ENCODE measurements at places on chromosomes 3 and 15.
A peak's percentile ranks its signal among the peaks of the same experiment; 100 is the strongest.

DNA sequence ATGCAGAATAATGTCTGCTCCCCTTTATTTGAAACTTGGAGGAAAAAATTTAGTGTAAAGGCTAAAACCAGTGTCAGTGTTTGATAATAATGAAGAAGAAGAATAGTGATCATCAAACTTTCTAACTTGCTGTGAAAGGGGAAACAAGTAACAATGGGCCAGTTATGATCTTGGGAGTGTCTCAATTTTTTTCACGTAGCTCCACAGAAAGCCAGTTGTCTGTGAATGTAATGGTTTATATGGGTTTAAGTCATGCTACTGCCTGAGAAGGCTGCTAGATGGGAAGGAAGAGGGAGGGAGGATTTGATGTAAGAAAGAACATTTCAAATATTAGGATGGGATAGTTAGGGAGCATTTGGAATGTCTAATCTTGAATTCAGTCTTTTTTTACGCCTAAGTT, 21.1 kb upstream of the SSR3 start:
- no peak for DNase-seq

- no peak for DNase-seq
These were observed 68.9 kb upstream of the NR2F2 start for GRCh38 chr15:96261575-96262034.

GRCh38 chr3:189307963-189308362, 136.2 kb downstream of the TPRG1 start:
- DNase-seq, result no peak

- DNase-seq, result no peak
These were observed 167.3 kb upstream of the NANOGP8 start for GRCh38 chr15:35252351-35252865.

- DNase-seq, result no peak
These were observed 361.5 kb upstream of the KCNH8 start for GRCh38 chr3:18786650-18787323.

DNA sequence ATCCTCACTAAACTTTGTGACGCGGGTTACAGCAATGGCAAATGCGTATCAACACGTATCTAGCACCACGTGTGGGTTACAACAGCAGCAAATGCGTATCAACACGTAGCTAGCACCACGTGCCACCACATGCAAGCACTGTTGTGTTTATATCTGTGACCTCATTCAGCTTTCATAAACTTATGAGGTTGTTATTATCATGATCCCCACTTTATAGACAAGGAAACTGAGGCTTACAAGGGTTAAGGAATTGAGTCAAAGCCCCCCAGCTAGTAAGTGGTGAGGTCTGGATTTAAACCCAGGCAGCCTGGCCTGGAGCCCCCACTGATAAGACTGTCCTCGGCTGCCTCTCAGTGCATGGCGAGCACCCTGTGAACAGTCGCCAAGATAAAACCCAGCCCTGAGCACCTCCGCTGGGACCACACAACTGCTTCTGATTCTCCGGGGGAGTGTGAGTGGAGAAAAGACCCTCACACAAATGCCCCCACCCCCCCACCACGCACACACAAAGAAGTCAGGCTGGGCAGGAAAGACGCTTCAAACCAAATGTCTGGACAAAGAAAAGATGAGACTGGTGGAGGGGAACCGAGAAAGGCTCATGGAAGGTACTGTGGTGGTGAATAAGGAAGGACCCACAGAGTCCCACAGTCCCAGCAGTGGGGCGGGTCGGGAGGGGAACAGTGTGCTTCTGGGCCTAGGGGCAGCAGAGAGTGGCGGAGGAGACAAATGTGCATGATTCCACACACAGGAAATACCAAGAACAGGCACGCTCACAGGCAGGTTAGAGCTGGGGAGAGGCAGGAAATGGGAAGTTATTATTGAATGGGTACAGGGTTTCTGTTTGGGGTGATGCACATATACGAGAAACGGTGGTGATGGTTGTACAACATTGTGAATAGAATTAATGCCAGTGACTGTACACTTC, 173.4 kb downstream of the XXYLT1 start:
- peak; percentile 40 for DNase-seq

- DNase-seq, result no peak
These were observed 1.9 kb downstream of the PAK6 start for GRCh38 chr15:40240619-40241221.

- no peak for DNase-seq
These were observed 22.7 kb downstream of the ATP6V1A start for GRCh38 chr3:113769551-113769950.

- DNase-seq, result no peak
These were observed 1020.2 kb downstream of the AGBL1 start for GRCh38 chr15:87099916-87100315.

GRCh38 chr15:66917904-66918448, 147.4 kb upstream of the SMAD3 start:
- no peak for DNase-seq

DNA sequence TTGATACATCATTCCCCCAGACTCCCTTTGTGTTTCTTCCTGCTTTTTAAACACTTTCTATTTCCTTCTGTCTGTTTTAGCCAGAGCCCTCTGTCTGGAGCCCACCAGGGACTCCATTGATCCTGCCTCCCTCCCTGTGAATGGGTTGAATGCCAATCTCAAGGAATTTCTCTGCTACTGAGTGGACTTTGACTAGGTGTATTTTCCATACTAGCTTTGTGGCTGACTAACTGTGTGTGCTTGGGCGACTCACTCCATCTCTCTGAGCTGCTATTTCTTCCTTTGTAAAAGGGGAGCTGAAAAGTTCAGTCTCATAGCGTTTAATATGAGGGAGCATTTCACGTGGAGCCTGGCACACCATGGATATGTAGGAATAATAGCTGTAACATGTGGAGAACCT, 98.8 kb downstream of the EEFSEC start:
- DNase-seq, result no peak

- DNase-seq, result no peak
These were observed 340.3 kb upstream of the ZNF385D start for GRCh38 chr3:22091329-22091728.

- no peak for DNase-seq
These were observed 17.1 kb upstream of the CSTA start for GRCh38 chr3:122307976-122308375.

- DNase-seq, result no peak
These were observed 17.9 kb downstream of the C3orf38 start for GRCh38 chr3:88167704-88168103.

- no peak for DNase-seq
These were observed 56.6 kb upstream of the KLF13 start for GRCh38 chr15:31269816-31270575.

DNA sequence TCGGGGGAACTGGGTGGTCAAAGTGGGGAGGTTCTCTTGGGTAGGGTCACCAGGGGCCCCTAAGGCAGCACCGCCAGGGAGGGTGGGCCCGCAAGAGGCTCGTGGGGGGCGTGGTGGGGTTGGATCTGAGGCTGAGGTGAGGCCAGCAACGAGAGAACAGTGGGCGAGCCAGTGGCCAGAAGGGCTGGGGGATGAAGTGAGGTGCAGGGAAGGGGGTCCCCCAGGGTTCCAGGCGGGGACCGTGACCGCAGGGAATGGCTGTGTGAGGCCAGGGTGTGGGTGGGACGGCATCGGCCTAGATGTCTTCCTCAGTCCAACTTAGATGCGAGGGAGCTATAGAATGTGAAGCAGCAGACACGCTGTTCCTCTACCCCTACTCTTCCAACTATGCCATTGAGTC, 78.2 kb downstream of the SNRK start:
- DNase-seq, result no peak

- DNase-seq, result no peak
These were observed 8.4 kb downstream of the GMNC start for GRCh38 chr3:190854062-190854461.

DNA sequence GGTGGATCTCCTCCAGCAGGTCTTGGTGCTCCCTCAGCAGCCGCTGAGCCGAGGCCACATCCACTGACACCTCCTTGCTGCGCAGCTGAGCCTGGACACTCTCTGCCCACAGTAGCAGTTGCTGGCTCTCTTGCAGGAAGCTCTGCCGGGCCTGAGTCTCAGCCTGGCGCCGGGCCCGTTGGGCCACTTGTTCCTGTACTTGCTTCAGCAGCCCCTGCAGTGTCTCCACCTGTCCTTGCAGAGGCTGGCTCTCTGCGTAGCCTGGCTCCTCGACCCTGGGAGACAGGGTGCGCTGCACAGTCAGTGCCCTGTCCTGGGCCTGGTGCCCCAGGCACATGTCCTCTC, 15.5 kb downstream of the SPTBN5 start:
- DNase-seq, result peak; percentile 83

- no peak for DNase-seq
These were observed 109.7 kb upstream of the TRIM42 start for GRCh38 chr3:140568131-140568530.

- DNase-seq, result no peak
These were observed 242.1 kb downstream of the CBLB start for GRCh38 chr3:105626739-105627138.

DNA sequence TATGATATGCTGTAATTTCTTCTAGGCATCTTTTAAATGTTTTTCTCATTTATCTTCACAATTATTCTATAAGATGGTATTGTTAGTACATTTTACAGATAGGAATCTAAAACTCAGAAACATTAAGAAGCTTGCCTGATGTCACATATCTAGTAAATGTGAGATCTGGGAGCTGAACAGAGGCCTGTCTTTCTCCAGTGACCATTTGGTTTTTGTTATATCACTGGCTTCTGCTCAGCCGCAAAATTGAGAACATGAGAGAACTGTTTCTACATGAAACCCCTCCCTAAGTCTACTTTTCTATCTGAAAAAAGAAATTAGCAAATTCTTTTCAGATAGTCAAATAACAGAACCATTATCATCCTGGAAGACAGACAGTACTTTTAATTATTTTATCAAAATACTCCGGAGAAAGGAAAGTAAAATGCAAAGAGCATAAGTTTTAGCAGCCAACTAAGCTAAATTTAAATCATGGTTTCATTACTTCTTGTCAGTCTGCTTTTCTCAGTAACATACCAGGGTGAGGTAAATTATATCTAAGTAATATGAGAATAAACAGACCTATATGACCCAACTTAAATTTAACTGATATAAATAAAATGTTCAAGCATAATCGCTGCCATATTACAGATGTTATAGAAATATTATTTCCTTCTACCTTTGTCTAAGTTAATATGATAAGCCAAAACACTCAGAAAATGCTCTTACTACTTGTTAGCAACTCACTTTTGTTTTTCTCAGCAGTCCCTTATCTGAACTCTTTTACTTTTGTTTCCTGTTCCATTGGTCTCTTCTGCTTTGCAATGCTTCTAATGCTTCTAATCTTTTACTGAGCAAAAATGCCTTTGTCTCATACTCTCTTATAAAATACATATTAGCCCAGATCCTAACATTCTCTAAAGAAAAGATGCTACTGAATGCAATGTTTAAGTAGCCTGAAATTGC, 68.0 kb upstream of the MBNL1 start:
- no peak for DNase-seq

DNA sequence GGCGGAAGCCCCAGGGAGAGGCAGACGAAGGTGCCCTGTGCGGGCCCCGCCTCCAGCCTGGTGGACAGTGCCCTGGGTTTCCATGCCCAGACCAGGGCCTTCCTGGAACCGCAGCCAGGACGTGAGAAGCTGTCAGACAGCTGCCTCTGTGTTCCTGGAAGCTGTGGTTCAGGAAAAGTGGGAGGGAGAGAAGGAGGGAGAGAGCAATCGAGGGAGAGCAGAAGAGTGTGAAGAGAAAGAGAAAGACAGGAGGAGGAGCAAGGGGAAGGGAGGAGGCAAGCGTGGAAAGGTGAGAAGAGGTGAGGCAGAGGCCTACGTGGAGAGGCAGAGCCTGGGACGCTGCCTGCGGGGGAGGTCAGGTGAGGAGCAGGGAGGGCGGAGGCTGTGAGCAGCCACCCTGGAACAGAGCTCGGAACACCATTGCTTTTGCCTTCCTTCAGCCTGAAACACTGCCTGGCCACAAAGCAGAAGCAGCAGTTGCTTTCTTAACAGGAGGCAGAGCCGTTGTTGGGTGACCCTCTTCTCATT, 18.6 kb downstream of the ZDHHC19 start:
- peak; percentile 59 for DNase-seq

GRCh38 chr15:74789171-74789631, 7.3 kb downstream of the CSK start:
- peak; percentile 34 for DNase-seq

- no peak for DNase-seq
These were observed 370.2 kb upstream of the CNTN4 start for GRCh38 chr3:1728510-1728909.

GRCh38 chr3:186414735-186415419, 52.8 kb upstream of the DGKG start:
- no peak for DNase-seq

- no peak for DNase-seq
These were observed 9.5 kb downstream of the CHSY1 start for GRCh38 chr15:101242160-101242998.

GRCh38 chr15:70569714-70570231, 193.6 kb downstream of the UACA start:
- no peak for DNase-seq
